Aortic smooth muscle cell (primary cell): ENCODE measurements at places on chromosomes 3 and 15. TPM values are rescaled to one million over a fixed set of nuclear protein-coding genes. Genes with fewer than 3 reads are reported as not detected.

Gene MYRIP
- 4.2 and 4.5 TPM in 2 replicates for total RNA-seq

Gene ABHD17C
- total RNA-seq: 15.2 and 15.4 TPM in 2 replicates

Gene CLRN1
- total RNA-seq: not detected in 2 replicates

Gene IQCF5
- not detected in 2 replicates for total RNA-seq

Gene PLAAT1
- total RNA-seq: not detected in 2 replicates

Gene LYSMD2
- total RNA-seq: 2.7 and 4.9 TPM in 2 replicates

Gene IMPG2
- 0.44 and 0.53 TPM in 2 replicates for total RNA-seq

Gene OXSR1
- total RNA-seq: 32.8 and 37.1 TPM in 2 replicates

Gene ZNF860
- 0.40 and 0.68 TPM in 2 replicates for total RNA-seq

Gene OR4M2
- not detected in 2 replicates for total RNA-seq

Gene CPNE9
- not detected in 2 replicates for total RNA-seq

Gene GOLGA8H
- 1.1 and 1.8 TPM in 2 replicates for total RNA-seq

Gene IL17RC
- 29.2 and 36.5 TPM in 2 replicates for total RNA-seq

Gene RAB6B
- 0.13 and 0.19 TPM in 2 replicates for total RNA-seq

Gene ASB14
- total RNA-seq: under 0.01 TPM in 1 of 2 replicates, not detected in the other

Gene LEKR1
- total RNA-seq: 0.19 and 0.26 TPM in 2 replicates

Gene MESP2
- total RNA-seq: 0.25 and 0.53 TPM in 2 replicates

Gene MLF1
- 5.4 and 6.7 TPM in 2 replicates for total RNA-seq

Gene TTLL13
- total RNA-seq: under 0.01 and 0.12 TPM in 2 replicates

Gene FBN1
- total RNA-seq: 1,256 and 1,495 TPM in 2 replicates

Gene RBP2
- not detected in 2 replicates for total RNA-seq

Gene STAC
- total RNA-seq: 16.6 and 20.1 TPM in 2 replicates

Gene ZBED2
- total RNA-seq: 0.12 and 0.13 TPM in 2 replicates

Gene CNTN4
- 0.19 TPM in 1 of 2 replicates, not detected in the other for total RNA-seq

Gene ARNT2
- total RNA-seq: 4.6 and 6.5 TPM in 2 replicates

Gene WDR93
- under 0.01 and 0.06 TPM in 2 replicates for total RNA-seq

Gene OSTN
- 0.87 and 0.92 TPM in 2 replicates for total RNA-seq

Gene KNL1
- total RNA-seq: 10.8 and 15.3 TPM in 2 replicates

Gene SLC24A1
- 4.4 and 4.6 TPM in 2 replicates for total RNA-seq

Gene TGM4
- 0.13 TPM in 1 of 2 replicates, not detected in the other for total RNA-seq

Gene EOMES
- total RNA-seq: under 0.01 and 0.06 TPM in 2 replicates

Gene CDC25A
- 3.9 and 7.7 TPM in 2 replicates for total RNA-seq

Gene SCAPER
- total RNA-seq: 5.4 and 6.2 TPM in 2 replicates

Gene LXN
- 157 and 377 TPM in 2 replicates for total RNA-seq

Gene SYNPR
- total RNA-seq: not detected in 2 replicates

Gene ZNF620
- 2.4 and 2.7 TPM in 2 replicates for total RNA-seq

Gene SPINK8
- total RNA-seq: not detected in 2 replicates

Gene GABRR3
- total RNA-seq: not detected in 2 replicates

Gene XIRP1
- total RNA-seq: not detected in 2 replicates

Gene PTX3
- total RNA-seq: 194 and 257 TPM in 2 replicates

Gene ATP8B4
- total RNA-seq: 0.75 and 1.5 TPM in 2 replicates

Gene ZNF660
- total RNA-seq: 1.1 and 1.5 TPM in 2 replicates

Gene TFRC
- 85.3 and 162 TPM in 2 replicates for total RNA-seq
